Left kidney (tissue), 8 donors: ENCODE measurements at places on chromosomes 3 and 15. TPM values are rescaled to one million over a fixed set of nuclear protein-coding genes. Genes with fewer than 3 reads are reported as not detected.

The CTXND1 gene
- 11.0 TPM for polyA plus RNA-seq

The KNG1 gene
- 56.9 TPM for polyA plus RNA-seq

The SLC9C1 gene
- 1.2 TPM for polyA plus RNA-seq

The GPR149 gene
- polyA plus RNA-seq = not detected

The LTK gene
- polyA plus RNA-seq = 1.7 TPM

The KLHL40 gene
- polyA plus RNA-seq = not detected

The CKMT1B gene
- polyA plus RNA-seq = 3.4 TPM
